ENCODE measurements at places on chromosomes 6 and 20.

DNA sequence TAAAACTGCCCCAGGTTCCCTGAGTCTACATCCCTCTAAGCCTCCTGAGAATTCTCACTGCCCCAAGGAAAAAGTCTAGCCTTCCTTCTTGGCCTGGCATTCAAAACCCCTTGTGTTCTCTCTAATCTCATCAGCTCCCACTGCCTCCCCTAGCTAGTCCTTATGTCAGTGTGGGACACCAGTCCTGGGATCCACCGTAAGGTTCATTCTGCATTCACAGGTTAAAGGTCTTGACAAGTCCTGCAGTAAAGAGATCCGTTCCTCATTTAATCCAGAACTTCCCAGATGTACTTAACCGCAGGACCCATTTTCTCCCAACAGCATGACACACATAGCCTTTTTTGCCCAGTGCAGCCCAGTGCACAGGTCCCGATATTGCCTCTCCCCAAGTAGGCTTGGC, 11.6 kb downstream of the MAPK13 start:
- DNase-seq: no peak

- DNase-seq: peak; percentile 56
Observed at GRCh38 chr6:36360241-36361054, 23.8 kb upstream of the BNIP5 start.

- DNase-seq: no peak
Observed at GRCh38 chr20:53652090-53652858, 58.6 kb upstream of the ZNF217 start.

GRCh38 chr6:168045141-168045691, 33.8 kb downstream of the FRMD1 start:
- no peak for DNase-seq

- DNase-seq: no peak
Observed at GRCh38 chr20:46128310-46129151, 10.4 kb downstream of the CD40 start.

DNA sequence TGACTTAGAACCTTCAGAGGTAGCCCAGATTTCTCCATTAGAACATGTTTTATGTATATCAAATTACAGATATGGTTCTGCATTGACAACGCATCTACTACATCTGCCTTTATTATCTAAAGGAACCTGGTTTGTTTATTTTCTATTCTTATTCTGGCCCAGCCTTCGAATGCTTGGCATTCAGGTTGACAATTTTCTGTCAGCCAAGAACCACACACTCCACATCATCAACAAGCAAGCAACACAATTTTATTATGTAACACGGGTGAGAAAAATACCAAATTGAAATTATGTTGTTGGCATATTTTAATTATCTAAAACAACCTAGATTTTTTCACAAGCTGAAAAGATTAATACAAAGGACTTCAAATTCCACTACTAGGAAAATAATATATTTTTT, 14.6 kb downstream of the MAP3K5 start:
- no peak for DNase-seq

DNA sequence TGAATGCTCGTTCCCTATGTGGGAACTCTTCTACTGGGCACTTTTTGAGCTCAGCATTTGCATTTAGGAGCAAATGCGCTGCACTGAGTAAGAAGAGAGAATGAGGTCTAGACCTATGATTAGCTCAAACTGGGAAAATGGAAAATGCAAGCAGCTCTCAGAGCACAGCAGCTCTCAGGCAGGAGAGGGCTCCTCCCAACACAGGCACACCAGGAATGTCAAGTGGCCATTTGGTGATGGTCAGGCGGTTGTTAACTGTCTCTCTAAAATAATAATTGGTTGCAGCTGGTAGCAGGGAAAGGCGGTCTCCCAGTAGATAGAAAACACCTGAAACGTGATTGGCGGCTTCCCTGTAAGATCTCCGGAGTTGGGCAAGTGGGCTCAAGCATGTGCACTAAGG, 162.0 kb upstream of the ECI2 start:
- no peak for DNase-seq

GRCh38 chr20:58875541-58876134, 23.1 kb downstream of the GNAS start:
- no peak for DNase-seq

DNA sequence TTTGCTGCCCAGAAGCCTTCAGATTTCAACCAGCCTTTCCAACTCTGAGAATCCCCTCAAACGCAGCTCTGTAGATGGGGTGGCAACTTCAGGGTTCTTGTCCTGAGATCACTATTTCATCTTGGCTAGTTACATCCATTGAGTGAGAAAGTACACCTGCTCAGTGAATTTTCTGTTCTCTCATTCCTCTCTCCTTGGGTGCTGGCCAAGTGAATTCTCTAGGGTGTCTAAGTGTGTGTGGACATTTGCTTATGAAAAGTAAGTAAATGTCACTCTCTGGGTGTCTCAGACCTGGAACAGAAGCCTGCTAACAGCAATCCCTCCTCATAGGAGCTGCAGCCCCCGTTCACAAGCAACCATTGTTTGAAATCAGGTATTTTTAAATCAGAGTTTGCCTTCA, 3.8 kb downstream of the RIN2 start:
- DNase-seq: no peak

DNA sequence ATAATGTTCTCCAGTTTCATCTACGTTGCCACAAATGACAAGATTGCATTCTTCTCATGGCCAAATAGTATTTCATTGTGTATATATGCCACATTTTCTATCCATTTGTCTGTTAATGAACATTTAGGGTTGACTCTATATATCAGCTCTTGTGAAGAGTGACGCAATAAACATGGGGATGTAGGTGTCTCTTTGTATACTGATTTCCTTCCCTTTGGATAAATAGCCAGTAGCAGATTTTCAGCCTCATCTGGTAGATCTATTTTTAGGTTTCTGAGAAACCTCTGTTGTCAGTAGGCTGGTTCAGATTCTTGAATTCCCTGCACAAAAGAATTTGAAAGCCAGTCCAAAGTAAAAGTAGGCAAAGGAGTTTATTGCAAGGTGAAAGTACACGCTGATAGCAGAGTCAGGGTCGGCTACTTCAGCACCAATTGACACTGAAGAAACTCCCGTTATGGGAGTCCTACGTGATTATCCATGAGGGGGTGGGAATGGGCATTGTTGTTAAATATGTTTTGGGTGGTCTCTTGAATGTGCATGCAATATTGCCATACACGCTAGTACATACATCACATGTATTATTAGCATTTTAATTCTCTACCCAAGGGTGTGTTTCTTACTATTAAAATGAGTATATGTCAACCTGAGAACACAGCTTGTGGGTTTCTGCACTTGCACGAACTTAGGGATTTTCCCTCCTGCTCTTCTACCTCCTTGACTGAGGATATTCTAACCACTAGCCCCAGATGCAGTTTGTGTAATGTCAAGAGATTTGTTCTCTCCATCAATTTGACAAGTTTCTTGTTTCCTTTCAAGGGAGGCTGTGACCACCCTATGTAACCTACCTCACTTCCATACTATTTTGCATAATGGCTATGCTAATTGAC, 14.4 kb upstream of the SLC17A2 start:
- no peak for DNase-seq

GRCh38 chr6:145830612-145831011, 16.0 kb upstream of the FBXO30 start:
- no peak for DNase-seq

GRCh38 chr20:43914311-43915210, at the start of gene TOX2:
Gene TOX2, plus strand, starts transcription at chr20:43914852. Its CDS starts 40 bp downstream, at chr20:43914892.
- peak; percentile 13 for DNase-seq

GRCh38 chr20:54167909-54168872, 5.6 kb downstream of the CYP24A1 start:
- no peak for DNase-seq

DNA sequence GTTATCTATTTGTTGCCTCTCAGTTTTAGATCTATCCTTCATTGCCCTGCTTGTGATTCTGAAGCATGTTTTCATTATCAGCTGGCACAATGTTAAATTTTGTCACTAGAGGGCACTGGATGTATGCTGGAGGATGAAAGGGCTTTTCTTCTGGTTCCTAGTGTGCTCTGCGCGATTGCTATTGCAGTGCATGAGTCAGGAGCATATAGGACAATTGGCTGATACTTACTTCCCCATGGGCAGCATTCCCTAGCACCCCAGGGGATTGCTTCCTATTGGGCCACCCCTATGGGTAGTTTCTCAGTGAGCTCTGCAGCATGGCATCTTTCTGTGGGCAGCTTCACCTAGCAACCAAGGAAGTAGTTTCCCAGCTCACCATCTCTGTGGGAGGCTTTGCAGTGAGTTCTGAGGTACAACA, 280.3 kb upstream of the SYNCRIP start:
- no peak for DNase-seq

- no peak for DNase-seq
Observed at GRCh38 chr20:51300104-51300503, 242.4 kb downstream of the NFATC2 start.

GRCh38 chr6:153125032-153125431, 6.0 kb downstream of the RGS17 start:
- no peak for DNase-seq

DNA sequence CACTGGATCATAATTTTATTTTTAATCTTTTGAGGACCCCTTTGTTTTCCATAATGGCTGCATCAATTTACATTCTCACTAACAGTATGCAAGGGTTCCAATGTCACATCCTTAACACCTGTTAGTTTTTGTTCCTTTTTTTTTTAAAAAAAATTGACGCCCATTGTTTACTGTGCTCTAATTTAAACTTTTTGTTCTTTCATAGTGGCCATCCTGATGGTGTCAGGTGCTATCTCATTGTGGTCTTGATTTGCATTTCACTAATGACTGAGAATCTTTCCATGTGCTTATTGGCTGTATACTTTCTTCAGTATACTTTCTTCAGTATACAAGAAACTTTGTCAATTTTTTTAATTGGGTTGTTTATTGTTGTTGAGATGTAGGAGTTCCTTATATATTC, 347.0 kb downstream of the RNGTT start:
- DNase-seq: no peak

DNA sequence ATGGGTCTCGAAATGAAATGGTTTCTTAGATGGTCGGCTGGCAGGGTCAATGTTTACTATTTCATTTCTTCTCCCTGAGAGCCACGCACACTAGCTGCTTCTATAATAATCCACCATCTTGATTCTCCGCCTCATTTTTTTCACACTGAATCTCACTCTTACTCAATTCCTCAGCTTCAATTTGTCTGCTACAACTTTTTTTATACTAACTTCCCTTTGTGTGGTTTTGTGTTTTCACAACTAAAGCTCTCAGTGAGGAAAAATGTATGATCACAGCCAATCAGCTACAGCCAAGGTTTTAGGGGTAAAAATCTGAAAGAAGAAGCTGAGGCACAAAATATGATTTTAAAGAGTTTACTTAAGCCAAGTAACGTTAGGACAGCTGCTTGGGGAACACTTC, 1309.4 kb downstream of the EPHA7 start:
- no peak for DNase-seq

DNA sequence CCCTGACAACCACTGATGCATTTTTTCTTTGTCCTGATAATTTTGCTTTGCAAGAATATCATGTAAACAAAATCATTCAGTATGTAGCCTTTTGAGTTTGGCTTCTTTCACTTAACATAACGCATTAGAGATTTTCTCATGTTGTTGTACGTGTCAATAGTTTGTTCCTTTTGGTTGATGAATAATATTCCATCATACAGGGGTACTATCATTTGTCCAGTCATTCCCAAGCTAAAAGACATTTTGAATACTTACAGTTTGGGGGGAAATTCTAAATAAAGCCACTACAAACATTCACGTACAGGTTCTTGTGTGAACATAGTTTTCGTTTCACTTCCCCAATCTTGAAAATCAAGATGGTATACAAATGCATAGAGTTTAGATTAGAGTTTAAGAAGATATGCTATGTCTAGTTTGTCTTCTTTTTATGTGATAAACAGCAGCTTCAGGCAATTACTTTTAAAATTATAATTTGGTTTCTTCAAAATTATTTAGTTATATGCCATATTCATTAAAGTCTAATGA, 5.2 kb downstream of the HAO1 start:
- DNase-seq: no peak

GRCh38 chr20:43870484-43870883, 44.2 kb upstream of the TOX2 start:
- DNase-seq: no peak

DNA sequence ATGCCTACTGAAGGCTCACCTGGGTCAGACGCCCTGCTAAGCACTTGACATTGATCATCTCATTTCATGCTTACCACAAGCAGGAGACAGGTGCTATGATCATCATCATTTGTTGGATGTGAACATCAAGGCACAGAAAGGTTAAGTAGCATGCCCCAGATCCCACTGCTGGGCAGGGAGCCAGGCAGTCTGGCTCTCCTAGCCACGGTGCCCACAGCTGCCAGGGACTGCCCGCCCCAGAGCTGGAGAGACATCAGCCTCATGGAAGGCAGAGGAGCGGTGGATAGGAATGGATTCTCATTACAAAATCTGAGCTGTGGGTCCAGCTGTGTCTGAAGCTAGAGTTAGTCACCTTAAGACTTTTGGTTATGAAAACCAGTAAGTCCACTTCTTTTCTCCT, 3.6 kb downstream of the SULF2 start:
- DNase-seq: no peak

- no peak for DNase-seq
Observed at GRCh38 chr20:62777528-62777830, 18.8 kb upstream of the MRGBP start.

GRCh38 chr6:39812496-39812852, 20.3 kb downstream of the DAAM2 start:
- DNase-seq: no peak

- no peak for DNase-seq
Observed at GRCh38 chr20:35116258-35116657, 23.7 kb upstream of the TRPC4AP start.

DNA sequence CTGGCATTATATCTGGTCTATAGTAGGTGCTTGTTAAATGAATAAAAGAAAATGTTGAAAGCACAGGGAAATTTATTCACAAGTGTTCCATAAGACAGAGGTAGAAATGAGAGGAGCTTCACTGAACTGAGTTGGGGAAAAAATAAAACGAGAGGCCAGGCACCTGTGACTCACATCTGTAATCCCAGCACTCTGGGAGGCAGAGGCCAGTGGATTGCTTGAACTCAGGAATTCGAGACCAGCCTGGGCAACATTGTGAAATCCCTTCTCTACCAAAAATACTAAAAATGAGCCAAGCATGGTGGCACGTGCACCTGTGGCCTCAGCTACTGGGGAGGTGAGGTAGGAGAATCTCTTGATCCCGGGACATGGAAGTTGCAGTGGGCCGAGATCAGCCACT, 28.1 kb upstream of the IBTK start:
- DNase-seq: no peak

- DNase-seq: no peak
Observed at GRCh38 chr20:15945289-15945688, 628.0 kb downstream of the KIF16B start.

DNA sequence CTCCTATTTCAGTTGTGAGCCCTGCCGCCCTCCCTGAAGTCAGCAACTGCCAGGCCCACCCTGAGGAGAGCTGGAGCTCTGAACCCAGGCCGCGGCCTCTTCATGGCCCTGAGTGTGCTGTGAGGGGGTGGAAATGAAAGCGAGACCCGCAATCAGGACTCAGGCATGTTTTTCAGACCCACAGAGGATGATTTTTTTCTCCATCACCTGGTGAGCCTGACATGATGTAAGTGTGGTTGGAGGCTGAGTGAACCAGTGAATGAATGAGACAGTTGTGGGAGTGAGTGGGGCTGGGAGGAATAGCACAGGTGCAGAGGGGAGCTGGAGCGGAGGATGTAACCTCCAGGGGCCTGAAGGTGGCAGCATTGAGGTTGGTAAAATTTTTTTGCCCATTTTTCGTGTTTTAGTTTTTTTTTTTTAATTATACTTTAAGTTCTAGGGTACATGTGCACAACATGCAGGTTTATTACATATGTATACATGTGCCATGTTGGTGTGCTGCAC, 18.3 kb downstream of the RAET1L start:
- DNase-seq: no peak

- no peak for DNase-seq
Observed at GRCh38 chr6:146289816-146290588, 253.6 kb upstream of the RAB32 start.

- DNase-seq: no peak
Observed at GRCh38 chr20:47544852-47545251, 43.2 kb downstream of the NCOA3 start.
